ENCODE measurements at places on chromosomes 12 and 14. TPM values are rescaled to one million over a fixed set of nuclear protein-coding genes. Genes with fewer than 3 reads are reported as not detected.

- H3K4me3 ChIP-seq: no peak overlapping the region
- no peak overlapping the region for H3K27ac ChIP-seq
- no peaks in the 10 kb centered on the region for H3K27me3 ChIP-seq
- no peaks in the 10 kb centered on the region for H3K4me1 ChIP-seq
Measured at GRCh38 chr12:98058838-98059237, 456.6 kb upstream of the TMPO start.

DNA sequence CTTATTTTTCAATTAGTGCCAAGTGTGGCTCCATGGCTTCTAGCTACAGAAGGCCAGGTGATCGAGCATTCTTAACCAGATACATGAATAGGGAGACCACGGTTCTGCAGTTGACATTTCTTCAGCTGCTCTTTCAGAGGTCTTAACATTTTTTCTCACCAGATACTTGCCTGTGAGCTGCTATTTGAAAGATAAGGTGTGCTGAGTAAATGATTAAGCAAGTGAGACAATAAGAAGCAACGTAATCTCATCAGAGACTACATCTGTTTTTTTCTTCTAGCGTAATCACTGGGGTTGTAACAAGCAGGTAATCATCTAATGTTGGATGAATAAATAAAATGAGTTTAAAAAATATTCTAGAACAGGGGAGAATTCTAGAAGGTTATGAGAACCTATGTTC, 912.9 kb downstream of the DIO2 start:
- H3K4me3 ChIP-seq: no peak overlapping the region
- no peak overlapping the region for H3K27ac ChIP-seq
- no peak for DNase-seq
- no peaks in the 10 kb centered on the region for H3K4me1 ChIP-seq

DNA sequence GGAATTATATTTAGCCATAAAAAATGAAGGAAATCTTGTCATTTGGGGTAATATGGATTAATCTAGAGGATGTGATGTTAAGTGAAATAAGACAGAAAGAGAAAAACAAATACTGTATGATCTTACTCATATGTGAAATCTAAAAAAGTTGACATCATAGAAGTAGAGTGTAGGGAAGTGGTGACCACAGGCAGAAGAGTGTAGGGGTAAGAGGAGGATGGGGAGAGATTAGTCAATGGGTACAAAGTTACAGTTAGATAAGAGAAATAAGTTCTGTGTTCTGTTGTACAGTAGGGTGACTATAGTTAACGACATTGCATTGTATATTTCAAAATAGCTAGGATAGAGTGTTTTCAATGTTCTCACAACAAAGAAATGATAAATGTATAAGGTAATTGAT, 87.0 kb downstream of the TSHR start:
- no peak for DNase-seq
- no peak overlapping the region for H3K4me3 ChIP-seq
- H3K27me3 ChIP-seq: peaks cover 10% of the 10 kb centered on the region
- H3K27ac ChIP-seq: no peak overlapping the region

The CDKN3 gene
- total RNA-seq: 79.6 TPM

The RAB3IP gene
- 29.9 TPM for total RNA-seq

The TMED8 gene
- 22.2 TPM for total RNA-seq

GRCh38 chr14:73695997-73696396, 18.2 kb downstream of the PNMA1 start:
- no peak for DNase-seq
- H3K27ac ChIP-seq: peak overlapping the region; percentile 69
- no peaks in the 10 kb centered on the region for H3K27me3 ChIP-seq
- H3K4me3 ChIP-seq: no peak overlapping the region
- peaks cover 3% of the 10 kb centered on the region for H3K36me3 ChIP-seq
- peaks cover 36% of the 10 kb centered on the region for H3K4me1 ChIP-seq

The TRAF3 gene
- 38.9 TPM for total RNA-seq

DNA sequence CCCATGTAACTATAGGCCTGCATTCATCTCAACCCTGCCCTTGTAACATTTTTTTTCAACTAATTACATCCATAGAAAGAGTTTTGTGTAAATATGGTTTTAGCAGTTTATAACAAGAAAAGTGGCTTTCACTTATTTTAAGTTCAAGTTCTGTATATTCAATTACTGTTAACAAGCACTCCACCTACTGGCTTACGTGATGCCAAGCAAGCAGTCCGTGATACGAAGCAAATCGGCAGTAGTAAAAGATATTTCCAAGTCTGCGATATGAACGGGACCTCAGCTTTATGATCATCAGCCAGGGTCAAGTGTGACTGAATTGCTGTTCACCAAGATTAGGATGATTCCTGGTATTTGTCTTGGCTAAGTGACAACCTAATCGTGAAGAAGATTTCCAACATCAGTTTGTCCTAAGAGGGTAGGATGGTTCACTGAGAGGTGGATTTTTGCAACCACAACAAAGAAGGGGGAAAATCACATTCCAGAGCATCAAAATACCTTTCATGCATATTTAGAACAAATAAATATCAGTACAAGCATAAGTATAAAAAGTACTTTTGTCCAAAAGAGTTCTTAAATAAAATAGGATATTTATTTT, 456.2 kb downstream of the FOXG1 start:
- no peaks in the 10 kb centered on the region for H3K36me3 ChIP-seq
- H3K27me3 ChIP-seq: no peaks in the 10 kb centered on the region
- H3K4me3 ChIP-seq: no peak overlapping the region
- no peak overlapping the region for H3K27ac ChIP-seq

DNA sequence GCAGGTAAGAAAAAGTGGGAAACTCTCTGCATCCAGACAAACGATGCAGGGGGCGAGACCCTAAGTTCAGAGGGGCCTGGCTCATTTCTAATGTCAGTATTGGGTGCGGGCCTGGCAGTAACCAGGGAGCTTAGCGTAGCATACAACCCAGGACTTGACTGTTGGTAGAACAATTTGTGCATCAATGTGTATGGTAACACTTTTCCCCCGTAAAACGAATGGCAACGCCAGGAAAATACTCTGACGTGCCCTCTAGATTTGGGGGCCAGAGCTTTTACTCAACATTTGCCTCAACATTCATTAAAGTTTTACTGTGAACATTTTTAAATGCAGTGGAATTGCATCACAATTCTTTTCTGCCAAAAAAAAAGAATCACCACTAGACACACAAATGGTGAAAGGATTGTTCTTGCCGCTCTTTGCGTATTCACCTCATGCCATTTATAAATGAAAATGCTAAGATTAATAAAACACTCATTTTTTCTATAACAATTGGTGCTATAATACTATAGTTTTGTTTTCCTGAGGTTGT, 867 bp downstream of the RHOJ start:
- no peak for DNase-seq
- H3K4me3 ChIP-seq: no peak overlapping the region
- H3K4me1 ChIP-seq: no peaks in the 10 kb centered on the region
- H3K36me3 ChIP-seq: no peaks in the 10 kb centered on the region
- no peak overlapping the region for H3K27ac ChIP-seq

DNA sequence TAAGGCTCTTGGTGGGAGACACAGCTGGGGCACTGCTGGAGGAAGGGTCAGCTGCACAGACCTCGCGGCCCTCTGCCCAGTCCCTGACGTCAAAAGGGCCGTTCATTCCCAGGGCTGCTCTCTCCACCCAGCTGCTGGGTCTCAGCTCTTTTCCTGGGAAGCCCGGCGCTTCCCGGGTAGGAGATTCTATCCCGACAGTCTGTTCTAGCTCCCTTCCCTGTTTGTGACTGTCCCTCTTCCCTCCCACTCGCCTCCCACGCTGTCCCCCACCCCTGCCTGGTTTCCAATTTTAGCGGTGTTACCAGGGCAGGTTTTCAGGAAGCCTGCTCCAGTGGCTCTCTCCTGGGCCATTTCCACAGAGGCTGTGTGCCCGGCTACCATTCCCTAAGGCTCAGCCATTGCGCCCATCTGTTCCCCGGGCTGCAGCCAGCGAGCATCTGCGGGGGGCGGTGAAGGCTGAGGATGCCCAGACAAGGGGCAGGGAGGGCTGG, 186.6 kb downstream of the CACNA1C start:
- no peak overlapping the region for H3K4me3 ChIP-seq
- no peaks in the 10 kb centered on the region for H3K36me3 ChIP-seq
- DNase-seq: no peak
- peaks cover 5% of the 10 kb centered on the region for H3K27me3 ChIP-seq
- H3K4me1 ChIP-seq: no peaks in the 10 kb centered on the region

DNA sequence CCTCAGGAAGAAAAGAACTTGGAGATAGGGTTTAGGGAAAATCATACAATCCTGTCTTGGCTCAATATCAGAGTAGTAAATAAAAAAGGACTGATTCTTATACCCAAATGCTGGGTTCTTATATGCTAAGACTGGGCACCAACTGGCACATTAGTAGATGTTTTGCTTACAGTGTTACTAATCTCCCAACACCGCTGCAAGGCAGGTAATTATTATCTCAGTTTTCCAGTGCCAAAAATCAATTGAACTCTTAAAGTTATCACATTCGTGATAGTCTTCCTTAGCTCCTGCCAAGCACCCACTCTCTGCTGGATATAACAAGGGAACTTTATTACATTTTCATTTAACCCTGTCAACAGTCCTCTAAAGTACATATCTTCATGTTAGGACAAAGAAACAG, 25.0 kb upstream of the HIGD1C start:
- H3K27me3 ChIP-seq: no peaks in the 10 kb centered on the region
- H3K36me3 ChIP-seq: no peaks in the 10 kb centered on the region
- H3K27ac ChIP-seq: no peak overlapping the region
- H3K4me1 ChIP-seq: peaks cover 9% of the 10 kb centered on the region
- DNase-seq: no peak
- H3K4me3 ChIP-seq: no peak overlapping the region

DNA sequence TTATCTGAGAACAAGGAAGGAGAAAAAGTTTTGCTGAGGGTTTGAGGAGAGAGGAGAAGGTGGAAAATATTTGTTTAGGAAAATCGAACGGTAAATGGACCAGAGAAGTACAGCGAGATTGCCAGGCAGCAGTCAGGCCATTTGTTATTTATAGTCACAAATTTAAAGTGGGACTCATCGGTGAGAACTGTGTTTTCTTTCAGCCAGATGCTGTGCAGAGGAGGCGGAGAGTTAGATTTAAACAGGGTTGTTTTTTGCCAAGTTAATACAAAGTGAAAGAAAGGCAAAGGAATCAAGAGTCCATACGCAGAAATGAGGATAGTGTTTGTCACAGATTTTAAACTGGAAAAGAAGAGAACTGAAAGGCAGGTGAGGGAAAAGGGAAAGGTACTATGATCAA, 200.6 kb upstream of the CNOT2 start:
- H3K36me3 ChIP-seq: no peaks in the 10 kb centered on the region
- peaks cover 15% of the 10 kb centered on the region for H3K27me3 ChIP-seq
- H3K4me3 ChIP-seq: no peak overlapping the region

The IL31 gene
- total RNA-seq: not detected

- no peak for DNase-seq
- peaks cover 2% of the 10 kb centered on the region for H3K4me1 ChIP-seq
- no peaks in the 10 kb centered on the region for H3K27me3 ChIP-seq
- H3K27ac ChIP-seq: no peak overlapping the region
- peaks cover 54% of the 10 kb centered on the region for H3K36me3 ChIP-seq
- no peak overlapping the region for H3K4me3 ChIP-seq
Measured at GRCh38 chr14:76201162-76201561, 49.4 kb downstream of the GPATCH2L start.

The SLC6A12 gene
- not detected for total RNA-seq

DNA sequence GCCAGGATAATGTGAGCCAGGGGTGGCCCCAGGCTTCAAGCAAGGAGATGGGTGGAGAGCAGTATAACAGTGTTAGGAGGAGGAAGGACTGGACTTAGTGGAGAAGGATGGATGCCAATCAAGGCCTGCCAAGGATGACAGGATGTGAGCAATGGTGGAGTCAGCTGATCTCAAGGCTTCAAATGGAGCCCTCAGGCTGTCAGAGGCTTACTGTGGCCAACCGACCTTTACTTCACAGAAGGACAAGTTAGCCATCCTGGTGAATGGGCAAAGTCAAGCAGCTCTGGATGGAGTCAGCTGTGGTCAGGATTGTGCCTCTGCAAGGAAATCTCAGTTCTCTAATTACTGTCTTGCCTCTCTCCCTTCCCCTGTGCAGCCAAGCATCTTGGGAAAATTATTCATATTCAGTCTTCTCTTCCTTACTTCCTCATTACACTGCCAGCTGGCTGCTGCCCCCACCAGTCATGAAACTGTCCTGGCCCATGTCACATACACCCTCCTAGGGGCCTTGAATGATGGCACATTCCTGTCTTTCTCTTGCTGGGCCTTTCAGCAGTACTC, 7.6 kb upstream of the STAT6 start:
- no peak overlapping the region for H3K27ac ChIP-seq
- H3K36me3 ChIP-seq: peaks cover 5% of the 10 kb centered on the region
- no peak overlapping the region for H3K4me3 ChIP-seq

- H3K4me3 ChIP-seq: no peak overlapping the region
- H3K27ac ChIP-seq: no peak overlapping the region
- no peaks in the 10 kb centered on the region for H3K4me1 ChIP-seq
Measured at GRCh38 chr14:104319491-104320241, 181.3 kb downstream of the KIF26A start.

DNA sequence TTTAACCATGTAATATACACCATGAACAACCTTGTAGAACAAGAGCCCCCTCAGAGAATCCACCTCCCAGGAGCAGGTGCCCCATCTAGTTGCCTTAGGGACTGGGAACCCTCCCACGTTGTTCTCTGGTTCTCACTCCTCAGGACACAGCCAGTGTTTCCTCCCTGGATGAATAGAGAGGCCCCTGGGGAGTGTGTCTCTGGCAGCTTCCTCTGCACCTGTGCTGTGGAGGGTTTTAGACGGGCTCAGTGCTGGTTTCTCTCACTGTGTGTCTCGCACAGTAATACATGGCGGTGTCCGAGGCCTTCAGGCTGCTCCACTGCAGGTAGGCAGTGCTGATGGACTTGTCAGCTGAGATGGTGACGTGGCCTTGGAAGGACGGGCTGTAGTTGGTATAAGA, 581.3 kb downstream of the TMEM121 start:
- no peak overlapping the region for H3K27ac ChIP-seq
- no peaks in the 10 kb centered on the region for H3K36me3 ChIP-seq
- no peak overlapping the region for H3K4me3 ChIP-seq
- no peak for DNase-seq

The PLCZ1 gene
- total RNA-seq: not detected

GRCh38 chr14:20490563-20490962, 14.8 kb upstream of the RNASE10 start:
- H3K4me3 ChIP-seq: no peak overlapping the region
- peaks cover 75% of the 10 kb centered on the region for H3K4me1 ChIP-seq
- no peaks in the 10 kb centered on the region for H3K36me3 ChIP-seq

The P3H3 gene
- 0.18 TPM for total RNA-seq

DNA sequence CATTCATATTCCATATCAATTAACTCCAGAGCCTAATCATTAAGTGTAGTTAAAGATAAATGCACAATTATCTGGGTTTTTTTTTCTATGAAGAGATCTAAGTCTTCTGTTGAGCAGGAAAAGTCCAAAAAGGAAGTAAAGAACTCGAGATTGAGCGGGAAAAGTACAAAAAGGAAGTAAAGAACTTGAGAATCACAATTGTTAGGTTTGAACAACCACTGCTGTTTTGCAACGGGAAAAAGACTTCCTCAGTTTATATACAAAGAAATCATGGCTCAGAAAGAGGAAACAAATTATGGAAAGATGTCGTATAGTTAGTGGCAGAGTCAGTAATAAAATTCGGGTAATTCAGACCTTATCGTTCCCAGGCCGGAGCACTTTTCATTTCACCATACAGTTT, 63.3 kb downstream of the PPP1R12A start:
- H3K4me3 ChIP-seq: no peak overlapping the region
- peaks cover 12% of the 10 kb centered on the region for H3K4me1 ChIP-seq
- DNase-seq: no peak
- H3K27me3 ChIP-seq: no peaks in the 10 kb centered on the region
- no peak overlapping the region for H3K27ac ChIP-seq
- H3K36me3 ChIP-seq: peaks cover 68% of the 10 kb centered on the region

The ARHGEF40 gene
- total RNA-seq: 0.18 TPM

The R3HDM2 gene
- total RNA-seq: 70.2 TPM

- H3K27me3 ChIP-seq: peaks cover 55% of the 10 kb centered on the region
- DNase-seq: no peak
- H3K27ac ChIP-seq: no peak overlapping the region
Measured at GRCh38 chr14:69041783-69042182, 62.7 kb upstream of the ACTN1 start.

Measured in activated CD4-positive, alpha-beta memory T cell treated with anti-CD3 and anti-CD28 coated beads, Interleukin-2, amount 10 ng/mL, durations not matched to agents 7 days and 5 days (primary cell).